ENCODE measurements at places on chromosomes 2 and 18.

DNA sequence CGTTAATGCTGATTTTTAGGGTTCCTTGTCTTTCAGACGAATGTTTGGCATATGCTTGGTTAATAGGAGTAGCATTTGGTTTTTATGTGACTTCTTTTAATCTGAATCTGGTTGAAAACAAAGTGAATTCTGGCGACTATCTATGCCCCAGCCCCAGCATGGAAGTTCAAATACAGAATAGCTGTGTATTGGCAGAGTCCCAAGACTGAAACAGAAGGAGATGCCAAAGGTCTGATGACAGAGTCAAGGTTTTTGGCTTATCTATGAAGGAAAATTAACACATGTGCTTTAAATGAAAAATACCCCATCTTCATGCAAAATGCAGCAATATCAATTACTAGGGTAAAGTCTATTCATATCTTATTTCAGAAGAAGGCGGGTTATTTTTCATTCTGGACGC lies 734.8 kb upstream of the NXPH2 start:
- DNase-seq = no peak

- no peak for DNase-seq
Observed at GRCh38 chr18:32439802-32440201, 30.9 kb downstream of the GAREM1 start.

DNA sequence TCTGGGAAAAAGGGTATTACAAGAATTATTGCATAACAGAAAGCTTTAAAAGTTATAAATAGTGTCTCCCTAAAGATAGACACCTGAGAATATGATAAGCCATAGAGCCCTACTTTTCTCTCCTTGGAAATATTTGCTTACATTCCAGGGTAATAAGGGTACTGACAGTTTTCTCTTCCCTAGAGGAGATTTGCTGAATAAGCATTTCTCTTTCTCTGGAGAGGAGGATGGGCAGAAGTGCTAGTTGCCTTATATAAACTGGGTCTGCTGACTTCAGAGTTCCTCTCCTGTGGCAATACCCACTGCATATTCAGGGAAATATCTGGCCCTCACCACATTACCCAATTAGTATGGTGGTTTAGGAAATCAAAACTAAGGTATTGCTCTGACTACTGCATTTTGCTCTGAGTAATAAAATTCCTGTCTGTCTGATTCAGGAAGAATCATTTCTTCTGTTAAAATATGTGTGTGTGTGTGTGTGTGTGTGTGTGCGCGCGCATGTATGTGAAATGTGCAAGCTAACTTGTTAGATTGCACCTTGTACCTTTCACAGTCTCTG lies 1391.3 kb downstream of the DSC3 start:
- peak; percentile 81 for DNase-seq

DNA sequence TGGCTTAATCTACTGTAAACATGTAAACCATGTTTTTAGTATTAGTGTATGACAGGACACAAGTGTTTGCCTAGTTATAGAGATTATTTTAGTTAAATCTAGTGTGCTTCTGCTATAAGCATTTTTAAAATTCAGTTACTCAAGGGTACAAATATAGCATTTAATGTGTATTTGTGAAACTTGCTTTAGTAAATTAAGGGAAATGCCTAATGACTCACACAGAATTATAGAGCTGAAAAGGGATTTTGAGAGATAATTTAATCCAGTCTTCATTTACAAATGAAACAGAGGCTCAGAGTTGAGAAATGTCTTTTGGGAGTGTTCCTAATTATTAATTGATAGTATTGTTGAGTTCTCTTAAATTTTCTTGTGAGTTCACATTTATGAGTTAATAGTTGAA lies 8.2 kb downstream of the ACTR3 start:
- DNase-seq = no peak

DNA sequence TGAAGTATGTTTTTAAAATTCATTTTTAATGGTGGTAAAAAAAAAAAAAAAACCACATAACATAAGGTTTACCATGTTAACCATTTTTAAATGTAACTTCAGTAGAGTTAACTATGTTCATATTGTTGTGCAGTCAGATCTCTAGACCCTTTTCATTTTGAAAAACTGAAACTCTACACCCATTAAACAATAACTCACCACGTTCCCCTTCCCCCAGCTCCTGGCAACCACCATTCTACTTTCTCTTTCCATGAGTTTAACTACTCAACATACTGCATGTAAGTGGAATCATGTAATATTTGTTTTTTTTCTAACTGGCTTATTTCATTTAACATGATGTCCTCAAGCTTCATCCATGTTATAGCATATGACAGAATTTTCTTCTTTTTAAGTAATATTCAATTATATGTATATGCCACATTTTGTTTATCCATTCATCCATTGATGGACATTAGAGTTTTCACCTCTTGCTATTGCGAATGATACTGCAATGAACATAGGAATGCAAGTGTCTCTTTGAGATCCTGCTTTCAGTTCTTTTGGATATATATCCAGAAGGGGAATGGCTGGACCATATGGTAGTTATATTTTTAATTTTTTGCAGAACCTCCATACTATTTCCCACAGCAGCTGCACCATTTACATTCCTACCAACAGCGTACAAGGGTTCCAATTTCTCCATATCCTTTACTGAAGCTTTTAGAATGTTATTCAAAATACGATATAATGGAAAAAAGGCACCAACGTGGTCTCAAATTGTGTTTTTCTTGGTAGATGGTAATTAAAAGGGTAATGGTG lies 91.0 kb downstream of the SPTBN1 start:
- no peak for DNase-seq

DNA sequence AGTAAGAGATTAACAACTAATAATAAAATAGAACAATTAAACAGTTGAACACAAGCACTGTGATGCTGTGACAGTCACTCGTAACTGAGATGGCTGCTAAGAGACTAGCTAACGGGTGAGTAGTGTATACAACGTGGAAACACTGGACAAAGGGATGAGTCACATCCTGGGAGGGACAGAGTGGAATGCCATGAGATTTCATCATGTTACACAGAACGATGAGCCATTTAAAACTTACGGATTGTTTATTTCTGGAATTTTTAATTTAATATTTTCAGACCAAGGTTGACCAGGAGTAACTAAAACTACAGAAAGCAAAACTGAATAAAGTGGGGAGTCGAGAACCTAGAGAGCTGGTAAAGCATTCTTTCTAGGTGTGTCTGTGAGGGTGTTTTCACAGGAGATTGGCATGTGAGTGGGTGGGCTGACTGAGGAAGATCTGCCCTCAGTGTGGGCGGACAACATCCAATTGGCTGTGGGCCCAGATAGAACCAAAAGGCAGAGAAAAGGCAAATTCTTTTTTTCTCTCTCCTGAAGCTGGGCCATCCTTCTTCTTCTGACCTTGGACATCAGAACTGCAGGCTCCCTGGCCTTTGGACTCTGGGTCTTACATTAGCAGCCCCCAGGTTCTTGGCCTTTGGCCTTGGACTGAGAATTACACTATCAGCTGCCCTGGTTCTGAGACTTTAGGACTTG lies 14.6 kb downstream of the TMSB10 start:
- peak; percentile 98 for DNase-seq

- DNase-seq = no peak
Observed at GRCh38 chr18:1017227-1018058, 112.8 kb downstream of the ADCYAP1 start.

DNA sequence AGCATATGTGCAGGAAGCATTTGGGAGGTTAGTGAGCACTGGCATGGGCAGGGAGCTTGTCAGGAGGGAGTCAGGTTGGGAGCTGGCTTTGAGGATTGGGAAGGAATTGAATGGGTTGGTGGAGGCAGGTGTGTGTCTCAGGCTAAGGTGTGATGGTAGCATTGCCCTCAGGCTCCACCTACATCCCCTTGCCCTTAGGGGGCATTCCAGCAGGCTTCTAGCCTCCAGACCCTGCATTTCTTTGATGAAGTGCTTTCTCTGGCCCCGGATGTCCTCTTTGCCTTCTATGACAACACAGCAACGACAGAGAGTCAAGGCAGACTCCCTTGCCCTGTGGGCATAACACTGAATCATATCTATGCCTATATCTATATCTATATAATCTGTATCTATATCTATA lies 13.5 kb downstream of the RHBDD1 start:
- no peak for DNase-seq

DNA sequence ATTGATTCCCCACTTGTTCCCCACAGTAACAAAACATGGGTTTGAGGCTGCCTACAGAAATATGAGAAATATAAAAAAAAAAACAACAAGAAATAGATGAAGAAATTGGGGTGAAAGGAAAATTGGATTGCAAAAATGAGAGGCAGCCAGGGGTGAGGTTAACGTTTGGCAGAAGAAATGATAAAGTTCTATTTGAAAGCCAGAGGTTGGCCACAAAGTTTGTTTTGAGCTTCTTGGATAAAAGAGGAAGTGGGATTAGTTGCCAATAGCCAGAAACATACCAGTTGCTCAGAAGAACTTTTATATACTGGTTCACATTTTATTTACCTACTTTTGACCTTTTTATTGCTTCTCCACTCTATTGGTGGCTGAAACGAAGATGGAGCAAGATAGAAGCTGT lies 67.5 kb downstream of the FASTKD2 start:
- DNase-seq = peak; percentile 3

DNA sequence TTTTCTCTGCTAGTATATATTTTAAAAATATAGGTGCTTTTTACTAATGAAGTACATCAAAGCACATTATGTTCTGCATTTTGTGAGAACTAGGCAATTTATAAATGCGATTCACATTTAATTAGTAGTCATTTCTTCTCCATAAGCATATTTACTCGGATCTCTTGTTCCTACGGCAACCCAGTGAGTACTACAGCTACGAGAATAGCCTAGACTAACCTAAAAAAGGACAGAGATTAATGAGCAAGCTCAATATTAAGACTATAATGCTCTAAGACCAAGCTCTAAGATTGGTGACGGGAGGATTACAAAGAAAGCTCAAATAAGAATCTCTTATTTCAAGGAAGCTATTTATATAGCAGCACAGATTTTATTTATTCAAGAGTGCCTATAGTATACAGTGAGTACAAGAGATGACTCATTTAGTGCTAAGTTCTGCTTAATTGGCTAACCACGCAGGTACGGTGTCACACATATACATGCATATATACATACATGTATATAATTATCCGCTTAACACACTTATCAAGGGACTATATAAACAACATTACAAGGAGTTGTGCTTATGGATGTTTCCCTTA lies 364.7 kb downstream of the GPD2 start:
- no peak for DNase-seq

- peak; percentile 53 for DNase-seq
Observed at GRCh38 chr2:9813312-9814128, 29.8 kb upstream of the TAF1B start.

DNA sequence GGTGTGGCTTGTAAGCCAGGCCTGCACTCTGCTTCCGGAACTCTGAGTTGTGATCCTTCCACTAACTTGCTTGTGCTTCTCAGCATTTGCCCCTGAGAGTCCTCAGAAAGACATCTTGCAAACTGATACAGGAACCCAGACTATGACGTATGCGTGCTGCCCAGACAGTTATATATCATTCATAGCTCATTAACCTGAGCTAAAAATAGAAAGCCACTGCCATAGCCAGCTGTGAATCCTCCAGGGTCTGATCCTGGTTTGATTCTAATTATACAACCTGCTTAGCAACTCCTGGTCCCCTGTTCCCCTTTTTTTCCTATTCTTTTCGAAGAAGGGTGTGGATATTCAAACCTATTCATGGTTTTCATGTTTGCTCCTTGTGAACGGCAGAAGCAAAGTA lies 63.7 kb downstream of the MARCHF4 start:
- DNase-seq = peak; percentile 84

Data from AG10803 (cell line).